ENCODE measurements at places on chromosomes 6 and 20.
A peak's percentile ranks its signal among the peaks of the same experiment; 100 is the strongest.

DNA sequence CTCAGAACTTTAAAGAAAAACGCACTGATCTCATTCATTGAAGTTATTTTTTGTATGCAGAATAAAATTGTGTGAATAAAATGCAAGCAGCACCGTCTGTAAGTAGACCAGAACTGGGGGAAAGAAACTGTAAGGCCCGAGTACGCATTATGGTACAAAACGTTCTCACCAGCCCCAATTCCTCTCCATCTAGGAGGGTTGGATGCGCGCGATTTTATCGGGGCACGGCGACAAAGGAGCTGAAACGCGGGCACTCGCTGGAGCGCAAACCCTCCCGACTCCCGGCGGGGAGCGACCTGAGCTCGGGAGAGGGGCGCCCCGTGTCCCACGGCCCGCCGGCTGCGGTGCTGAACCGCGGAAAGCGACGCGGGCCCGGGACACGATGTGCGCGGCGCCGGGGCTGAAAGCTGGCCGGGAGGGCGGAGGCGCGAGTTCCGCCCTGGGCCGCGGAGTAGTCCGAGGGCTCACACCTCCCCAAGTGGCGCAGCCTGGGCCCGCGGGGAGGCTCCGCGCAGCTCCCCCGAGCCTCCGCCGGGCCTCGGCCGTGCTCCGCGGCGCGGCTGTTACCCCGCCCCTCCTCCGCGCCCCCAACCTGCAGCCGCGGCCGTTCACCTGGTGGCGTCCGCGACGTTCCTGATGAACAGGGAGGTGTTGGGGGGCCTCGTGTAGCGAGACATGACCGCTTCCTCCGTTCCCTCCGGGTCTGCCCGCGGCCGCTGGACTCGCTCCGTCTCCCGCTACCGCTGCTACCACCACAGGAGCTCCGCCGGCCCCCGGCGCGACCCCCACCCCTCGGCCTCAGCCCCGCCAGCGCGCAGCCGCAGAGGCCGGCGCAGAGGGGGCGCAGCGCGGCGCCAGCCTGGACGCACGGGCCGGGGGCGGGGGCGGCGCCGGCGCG lies at the start of gene SRSF12:
Gene SRSF12 (minus strand): TSS at position 861 of the 898 bp plus-strand sequence. CDS start 184 bp downstream, at position 677.
- DNase-seq = peak; percentile 62

DNA sequence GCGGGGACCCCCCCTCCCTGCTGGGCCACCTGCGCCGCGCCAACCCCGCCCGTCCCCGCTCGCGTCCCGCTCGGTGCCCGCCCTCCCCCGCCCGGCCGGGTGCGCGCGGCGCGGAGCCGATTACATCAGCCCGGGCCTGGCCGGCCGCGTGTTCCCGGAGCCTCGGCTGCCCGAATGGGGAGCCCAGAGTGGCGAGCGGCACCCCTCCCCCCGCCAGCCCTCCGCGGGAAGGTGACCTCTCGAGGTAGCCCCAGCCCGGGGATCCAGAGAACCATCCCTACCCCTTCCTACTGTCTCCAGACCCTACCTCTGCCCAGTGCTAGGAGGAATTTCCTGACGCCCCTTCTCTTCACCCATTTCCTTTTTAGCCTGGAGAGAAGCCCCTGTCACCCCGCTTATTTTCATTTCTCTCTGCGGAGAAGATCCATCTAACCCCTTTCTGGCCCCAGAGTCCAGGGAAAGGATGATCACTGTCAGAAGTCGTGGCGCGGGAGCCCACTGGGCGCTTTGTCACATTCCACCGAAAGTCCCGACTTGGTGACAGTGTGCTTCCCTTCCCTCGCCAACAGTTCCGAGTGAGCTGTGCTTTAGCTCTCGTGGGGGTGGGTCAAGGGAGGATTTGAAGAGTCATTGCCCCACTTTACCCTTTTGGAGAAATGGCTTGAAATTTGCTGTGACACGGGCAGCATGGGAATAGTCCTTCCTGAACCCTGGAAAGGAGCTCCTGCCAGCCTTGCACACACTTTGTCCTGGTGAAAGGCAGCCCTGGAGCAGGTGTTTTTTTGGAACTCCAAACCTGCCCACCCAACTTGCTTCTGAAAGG lies 2.1 kb downstream of the VEGFA start:
- peak; percentile 81 for DNase-seq

DNA sequence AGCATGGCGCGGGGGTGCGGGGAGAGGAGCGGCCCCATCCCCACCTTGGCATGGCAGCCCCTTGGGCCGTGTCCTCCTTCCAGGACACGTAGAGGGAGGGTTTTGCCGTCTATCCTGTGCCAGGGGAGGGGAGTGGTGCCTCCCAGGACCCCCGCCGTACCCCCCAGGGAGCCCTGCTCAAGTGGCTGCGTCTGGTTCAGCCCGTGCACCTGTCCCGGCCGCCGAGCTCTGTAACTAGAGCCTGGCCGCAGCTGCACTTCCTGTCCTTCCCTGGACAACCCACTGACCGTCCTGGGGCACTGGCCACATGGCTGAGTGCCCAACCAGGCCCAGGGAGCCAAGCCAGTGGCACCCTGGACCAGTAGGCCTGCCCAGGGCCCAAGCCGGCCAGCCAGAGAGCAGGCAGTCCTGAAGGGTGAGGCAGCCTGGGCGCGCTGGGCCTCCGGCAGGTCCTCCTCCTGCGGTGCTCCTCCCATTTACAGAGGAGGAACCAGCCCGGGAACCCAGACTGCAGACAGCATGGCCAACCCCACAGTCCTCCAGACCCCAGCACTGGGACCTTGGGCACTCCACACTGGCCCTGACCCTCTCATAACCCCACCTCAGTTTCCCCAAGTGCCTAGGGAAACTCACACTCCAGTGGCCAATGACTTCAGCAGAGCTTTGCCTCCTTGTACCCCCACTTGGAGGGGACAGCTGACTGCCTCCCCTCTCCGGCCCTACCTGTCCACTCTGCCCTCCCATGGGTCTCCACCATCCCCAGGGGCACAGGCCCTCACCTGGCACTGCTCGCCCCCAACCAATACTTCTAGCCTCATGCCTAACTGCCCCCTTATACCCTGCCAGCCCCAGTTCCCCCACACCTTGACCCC lies 8.7 kb downstream of the LAMA5 start:
- DNase-seq = no peak

DNA sequence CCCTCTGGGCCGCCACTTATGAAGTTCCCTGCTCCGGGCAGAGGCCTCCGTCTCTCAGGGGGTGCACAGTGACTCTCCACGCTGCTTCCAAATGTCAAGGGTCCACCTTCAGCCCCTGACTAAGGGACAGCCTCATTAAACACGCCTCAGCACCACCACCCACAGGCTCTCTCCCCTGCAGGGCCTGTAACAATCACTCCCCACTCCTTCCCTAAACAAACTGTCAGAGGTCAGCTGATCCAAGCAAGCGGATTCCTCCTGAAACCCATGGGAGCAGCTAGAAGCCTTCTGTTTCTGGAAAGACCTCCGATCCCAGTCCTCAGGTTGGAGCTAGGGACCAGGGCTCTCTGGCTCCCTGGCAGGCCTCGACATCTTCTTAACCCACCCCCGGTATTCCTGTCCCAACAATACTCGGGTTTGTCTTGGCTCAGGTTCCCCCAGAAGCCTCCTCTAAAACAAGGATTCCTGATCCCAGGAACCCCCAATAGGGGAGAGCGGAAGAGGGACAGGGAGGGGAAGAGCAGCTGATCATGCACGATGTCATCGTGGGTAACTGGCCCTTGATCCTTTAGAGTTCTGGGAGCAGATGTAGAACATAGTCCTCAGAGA lies 181.0 kb downstream of the ZNF217 start:
- no peak for DNase-seq

- no peak for DNase-seq
Measured at GRCh38 chr6:170128346-170128745, 162.5 kb downstream of the DLL1 start.

All from GM06990 (cell line).